ENCODE measurements at places on chromosomes 5 and 9.

DNA sequence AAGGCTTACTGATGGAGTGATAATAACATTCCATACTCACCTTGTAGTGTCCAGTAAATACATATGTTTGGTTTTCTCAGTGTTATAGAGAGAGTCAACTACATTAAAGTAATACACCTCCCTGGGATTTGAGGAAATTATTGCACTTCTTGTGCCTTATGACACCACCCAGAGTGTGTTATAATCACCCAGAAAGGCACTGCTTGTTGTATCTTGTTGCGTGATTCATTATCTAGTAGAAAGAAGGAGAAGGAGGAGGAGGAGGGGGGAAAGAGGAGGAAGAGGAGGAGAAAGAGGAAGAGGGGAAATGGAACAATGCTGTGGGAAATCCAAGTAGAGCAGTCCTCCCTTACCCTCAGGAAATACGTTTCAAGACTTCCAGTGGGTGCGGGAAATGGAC is 661.8 kb upstream of the WWC1 start:
- no peak for DNase-seq

GRCh38 chr9:115941561-115942315 is 211.9 kb upstream of the PAPPA start:
- peak; percentile 88 for DNase-seq

- DNase-seq = no peak
Observed at GRCh38 chr9:137492464-137493363, 33.6 kb upstream of the NSMF start.

DNA sequence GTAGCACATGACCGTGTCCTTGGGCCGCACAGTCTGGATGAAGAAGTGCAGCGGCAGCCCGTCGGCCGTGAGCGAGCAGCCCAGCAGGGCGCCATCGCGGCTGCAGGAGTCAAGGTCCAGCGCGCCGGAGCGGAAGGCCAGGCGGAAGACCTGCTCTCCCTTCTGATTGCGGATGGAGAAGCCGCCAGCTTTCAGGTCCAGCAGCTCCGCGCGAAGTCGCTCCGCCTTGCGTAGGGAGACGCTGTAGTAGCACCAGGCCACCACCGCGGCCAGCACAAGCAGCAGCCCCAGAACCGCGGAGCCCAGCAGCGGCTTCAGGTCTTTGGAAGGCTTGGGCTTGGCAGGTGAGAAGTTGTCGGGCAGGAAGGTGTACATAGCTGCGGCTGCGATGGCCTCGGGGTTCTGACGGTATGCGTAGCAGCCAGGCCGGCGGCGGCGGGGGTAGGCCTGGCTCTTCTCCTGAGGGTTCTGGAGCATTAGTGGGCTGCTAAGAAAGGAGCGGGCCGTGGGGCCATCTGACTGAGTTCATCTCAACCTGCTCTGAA is 4.2 kb downstream of the MYORG start:
- no peak for DNase-seq

DNA sequence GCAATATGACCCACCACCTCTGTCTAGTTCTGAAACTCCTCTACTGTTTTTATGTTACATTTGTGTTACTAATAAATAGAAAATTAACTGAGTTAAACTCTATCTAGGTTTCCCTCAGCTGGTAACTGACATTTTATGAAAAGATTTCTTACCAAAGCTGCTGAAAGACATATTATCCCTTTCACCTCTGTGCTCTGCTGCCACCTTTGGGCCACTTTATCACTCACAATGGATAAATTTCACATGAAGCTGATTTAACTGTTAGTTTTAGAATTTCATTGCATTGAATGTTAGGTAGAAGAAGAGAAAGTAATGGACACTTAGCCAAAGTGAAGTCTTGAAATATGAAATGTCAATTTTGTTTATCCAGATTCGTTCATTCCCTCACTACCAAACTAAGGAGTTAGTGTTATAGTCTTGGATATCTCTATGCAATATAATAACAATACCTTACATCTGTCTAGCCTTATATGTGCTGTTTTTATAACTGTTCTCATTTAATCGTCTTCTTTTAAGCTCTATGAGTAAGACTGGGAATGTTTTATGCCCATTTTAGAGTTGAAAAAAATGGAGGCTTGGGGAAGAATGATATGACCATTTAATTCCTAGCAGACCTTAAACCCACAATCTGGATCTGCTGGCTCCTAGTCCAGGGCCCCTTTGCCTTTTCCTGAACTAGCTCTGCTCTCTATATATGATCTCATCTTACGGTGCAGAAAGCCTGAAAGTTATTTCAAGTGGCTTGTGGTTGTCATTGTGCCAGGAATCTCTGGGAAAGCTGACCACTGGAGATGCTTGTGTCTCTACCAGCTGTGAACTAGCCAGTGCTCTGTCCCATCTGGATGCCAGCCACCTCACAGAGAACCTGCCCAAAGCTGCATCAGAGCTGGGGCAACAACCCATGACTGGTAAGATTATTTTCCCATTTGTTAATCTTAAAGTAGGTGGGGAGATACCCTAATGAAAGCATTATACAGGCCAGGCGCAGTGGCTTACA is 97.1 kb downstream of the GOLPH3 start:
- peak; percentile 81 for DNase-seq

DNA sequence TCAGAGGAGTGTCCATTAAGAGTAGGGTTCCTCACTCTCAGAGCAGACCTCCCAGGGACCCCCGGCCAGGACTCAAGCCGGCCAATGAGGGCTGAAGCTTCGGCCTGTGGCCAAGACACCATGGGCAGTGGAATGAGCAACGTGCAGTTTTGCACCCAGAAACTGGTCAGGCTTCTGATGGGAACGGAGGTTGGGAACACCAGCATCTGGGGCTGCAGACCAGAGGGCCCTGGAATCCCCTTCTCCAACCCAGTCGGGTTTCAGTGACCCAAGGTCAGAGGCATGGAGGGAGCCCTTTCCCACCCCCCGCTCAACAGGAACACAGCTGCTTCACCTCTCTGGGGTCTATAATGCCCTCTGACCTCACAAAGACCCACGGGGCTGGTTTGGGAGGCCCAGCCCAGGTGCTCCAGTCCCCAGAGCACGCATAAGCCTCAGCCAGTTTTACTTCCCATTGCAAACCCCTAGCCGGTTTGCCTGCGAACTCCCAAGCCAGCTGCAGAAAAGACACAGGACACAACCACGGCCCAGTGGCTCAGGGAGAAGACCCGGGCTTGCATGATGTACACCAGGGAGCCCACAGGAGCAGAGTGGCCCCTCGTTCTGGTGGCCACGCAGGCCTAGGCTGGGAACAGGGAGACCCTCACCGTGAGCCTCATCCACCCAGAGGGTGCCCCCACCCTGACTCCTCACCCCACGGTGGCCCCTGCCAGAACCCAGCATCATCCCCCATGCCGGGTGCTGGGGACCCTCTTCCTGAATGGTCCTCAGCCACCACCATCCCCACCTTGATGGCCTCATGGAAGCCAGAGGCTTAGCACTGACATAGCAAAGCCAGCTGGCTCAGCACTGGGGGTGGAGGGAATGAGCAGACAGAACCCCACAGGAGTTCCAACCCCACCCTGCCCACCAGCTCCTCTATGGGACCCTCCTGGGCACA is 30.6 kb downstream of the VAV2 start:
- no peak for DNase-seq

Measured in cardiac fibroblast (primary cell).